Activated CD4-positive, alpha-beta T cell treated with anti-CD3 and anti-CD28 coated beads for 1 hour (primary cell): ENCODE measurements at places on chromosomes 3 and 15.

DNA sequence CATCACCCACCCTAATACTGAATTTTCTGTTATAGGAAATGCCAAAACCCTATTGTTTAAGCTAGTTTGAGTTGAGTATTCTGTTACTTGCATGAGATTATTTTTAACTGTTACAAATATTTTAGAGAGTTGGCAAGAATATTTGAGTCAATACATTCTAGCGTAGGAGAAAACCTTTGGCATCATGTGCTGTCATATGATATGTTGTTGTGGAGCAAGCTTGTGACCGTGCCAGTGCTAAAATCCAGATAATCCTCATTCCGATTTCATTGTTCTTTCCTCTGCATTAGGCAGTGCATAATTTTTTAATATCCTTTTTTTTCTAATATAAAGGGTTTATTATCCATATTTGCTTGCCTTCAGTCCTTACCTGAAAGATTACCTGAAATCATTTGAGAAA, 168.0 kb upstream of the GMNC start:
- no peak for DNase-seq

DNA sequence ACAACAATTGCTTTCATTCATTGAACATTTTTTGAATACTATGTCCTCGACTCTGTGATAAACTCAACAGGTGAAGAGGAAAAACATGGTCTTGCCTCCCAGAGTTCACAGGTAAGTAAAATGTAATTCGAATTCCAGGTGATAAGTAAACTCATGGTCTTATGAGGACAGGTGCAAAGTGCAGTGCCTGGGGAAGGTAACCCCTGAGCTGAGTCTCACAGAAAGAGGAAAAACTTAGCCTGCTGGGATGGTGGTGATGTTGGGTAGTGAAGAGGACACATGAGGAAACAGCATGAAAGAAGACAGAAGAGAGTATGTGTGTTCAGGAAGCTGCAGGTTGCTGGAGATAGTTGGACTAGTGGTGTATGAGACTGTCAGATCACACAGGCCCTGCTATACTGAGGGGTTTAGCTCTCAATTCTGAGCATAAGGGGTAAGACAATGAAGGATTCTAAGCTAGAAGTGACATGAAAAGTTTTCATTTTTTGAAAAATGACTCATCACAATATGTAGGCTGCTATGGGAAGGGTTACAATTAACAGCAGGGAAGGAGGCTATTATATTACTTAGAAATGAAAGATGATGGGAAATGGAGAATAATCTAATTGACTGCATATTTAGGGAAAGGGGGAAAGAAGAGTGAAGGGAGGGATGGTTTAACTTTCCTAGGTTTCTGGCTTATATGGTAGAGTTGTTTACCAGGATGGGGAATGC, 111.3 kb downstream of the ISL2 start:
- DNase-seq = no peak

DNA sequence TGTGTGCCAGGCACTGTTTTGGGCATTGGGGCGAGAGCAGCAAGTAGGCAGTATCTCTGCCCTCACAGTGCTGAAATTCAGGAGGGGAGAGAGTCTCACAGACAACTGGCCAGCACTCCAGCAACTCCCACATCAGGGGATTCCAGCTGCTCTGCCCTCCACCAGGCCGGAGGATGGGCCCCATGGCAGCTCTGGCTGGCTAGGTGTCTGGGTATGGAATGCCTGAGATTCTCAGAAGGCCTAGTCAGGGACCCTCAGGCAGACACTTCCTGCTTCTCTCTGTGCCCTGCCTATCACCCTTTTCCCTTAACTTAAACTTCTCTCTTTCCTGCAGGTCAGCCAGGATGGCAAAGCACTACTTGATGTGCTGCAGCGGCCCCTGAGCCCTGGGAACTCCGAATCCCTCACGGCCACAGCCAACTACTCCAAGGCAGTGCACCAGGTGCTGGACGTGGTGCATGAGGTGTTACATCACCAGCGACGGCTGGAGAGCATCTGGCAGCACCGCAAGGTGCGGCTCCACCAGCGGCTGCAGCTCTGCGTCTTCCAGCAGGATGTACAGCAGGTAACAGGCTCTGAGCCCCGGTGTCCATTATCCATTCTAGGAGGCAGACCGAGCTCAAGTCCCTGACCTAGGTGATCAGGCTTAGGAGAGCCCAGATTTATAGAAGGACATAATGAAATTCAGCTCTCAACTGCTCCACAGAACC, 342.2 kb upstream of the ROPN1 start:
- no peak for DNase-seq

- DNase-seq = no peak
These were observed 1.0 kb downstream of the PAK2 start for GRCh38 chr3:196740481-196741248.

- DNase-seq = no peak
These were observed 61.3 kb upstream of the PRR23E start for GRCh38 chr3:127131424-127132170.

DNA sequence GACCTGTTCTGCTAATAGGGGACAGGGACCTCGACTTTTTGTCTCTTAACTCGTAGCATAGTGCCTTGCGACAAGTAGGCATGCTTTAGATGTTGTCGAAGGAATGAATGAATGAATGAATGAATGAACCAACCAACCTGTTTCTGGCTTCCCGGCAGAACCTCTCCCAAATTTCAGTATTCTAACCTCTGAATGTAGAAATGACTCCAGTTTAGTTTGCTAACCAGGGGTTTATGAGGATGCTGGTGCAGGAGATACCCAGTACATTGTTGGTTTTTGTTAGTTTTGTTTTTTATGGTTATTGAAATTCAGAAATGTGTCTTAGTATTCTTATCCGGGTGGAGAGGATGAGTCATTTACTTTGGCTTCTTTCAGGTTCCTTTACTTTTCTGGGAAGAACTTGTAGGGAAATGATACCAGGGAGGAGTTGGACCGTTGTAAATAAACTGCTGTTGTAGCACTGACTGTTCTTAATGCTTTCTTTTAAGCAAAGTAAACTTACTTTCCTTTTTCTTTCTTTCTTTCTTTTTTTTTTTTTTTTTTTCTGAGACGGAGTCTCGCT, 29.6 kb upstream of the EHHADH start:
- DNase-seq = no peak

DNA sequence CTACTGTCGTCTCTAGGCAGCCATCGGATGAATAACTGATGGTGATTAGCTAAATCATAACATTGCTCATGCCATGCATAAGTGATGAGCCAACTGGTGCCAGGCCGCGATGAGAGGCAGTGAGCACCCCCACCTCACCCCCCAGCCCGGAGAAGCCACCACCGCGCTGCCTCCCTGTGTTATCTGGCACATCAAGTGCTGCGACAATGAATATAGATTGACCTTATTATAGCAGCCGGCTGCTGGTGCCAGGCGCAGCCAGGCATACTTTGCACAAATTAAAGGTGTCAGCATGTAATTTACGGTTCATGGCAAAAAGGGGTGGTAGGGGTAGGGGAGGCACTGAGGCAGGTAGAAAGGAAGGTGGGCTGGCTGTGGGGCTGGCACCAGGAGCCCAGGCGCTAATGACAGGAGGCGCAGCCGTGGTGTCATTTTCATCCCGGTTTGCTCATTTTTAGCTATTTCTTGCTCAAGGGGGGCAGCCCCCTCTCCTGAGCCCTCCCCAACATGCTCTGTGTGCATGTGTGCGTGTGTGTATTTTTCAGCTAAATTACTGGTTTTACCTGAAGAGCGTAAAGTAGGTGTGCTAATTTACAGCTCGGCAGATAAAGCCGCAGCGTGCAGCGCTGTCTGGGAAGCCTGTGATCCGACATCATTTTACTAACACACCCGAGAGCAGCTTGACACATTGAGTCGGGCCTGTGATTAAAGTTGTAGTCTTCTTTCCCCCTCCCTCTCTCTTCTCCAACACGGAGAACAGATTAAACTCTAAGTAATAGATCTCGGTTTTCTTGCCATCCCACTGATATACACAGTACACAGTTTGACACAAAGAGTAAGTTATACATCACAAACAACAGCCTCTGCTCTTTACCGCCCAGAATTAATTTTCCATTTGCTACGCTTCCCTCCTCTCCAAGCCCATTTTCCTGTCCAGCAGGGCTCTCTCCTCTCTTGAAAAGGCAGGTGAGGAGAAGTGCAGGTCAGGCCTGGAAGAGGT, 212.3 kb downstream of the RPLP1 start:
- no peak for DNase-seq

GRCh38 chr3:128326051-128326823, 140.5 kb downstream of the DNAJB8 start:
- DNase-seq = no peak

DNA sequence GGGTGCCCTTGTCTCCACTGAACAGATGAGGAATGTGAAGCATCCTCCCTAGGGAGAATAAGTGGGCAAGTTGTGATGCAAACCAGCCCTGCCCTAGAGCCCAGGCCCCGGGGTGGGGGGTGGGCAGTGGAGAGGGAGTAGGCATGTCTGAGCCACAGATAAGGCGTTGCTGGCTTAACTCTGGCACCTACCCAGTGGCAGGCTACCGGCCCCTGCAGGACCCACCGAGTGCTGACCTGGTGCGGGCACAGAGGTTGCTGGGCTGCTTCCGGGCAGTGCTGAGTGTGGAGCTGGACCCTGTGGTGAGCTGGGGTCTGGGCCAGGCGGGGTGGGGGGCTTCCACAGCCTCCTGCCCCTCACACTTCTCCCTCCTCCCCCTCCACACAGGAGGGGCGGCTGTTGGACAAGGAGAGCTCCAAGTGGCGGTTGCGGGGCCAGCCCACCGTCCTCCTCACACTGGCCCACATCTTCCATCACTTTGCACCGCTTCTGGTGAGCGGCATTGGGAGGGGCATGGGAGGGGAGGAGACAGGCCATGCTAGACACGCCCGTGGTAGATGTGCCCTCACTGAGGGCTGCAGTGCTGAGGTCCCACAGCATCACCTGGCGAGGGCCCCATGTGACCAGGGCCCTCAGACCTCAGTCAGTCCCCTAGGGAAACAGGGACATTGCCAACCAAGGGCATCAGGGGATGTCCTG, 10.1 kb downstream of the RNF123 start:
- no peak for DNase-seq

DNA sequence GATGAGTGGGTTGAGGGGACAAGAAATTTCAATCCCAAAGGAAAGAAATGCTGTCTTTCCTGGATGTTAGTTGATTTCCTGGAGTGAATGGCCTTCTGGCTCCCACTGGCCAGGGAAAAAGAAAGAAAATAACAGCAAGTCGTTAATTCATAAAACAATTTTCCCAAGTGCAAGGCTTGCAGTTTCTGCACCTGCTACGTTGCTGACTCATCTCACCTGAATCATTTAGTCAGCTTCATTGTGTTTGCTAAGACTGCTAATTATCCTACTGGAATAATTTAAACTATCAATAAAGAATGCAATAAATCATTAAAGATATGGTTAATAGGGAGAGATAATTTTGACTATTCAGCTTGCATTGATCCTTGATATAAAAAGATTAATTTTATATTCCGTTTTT, 387.6 kb downstream of the ROBO2 start:
- DNase-seq = no peak

DNA sequence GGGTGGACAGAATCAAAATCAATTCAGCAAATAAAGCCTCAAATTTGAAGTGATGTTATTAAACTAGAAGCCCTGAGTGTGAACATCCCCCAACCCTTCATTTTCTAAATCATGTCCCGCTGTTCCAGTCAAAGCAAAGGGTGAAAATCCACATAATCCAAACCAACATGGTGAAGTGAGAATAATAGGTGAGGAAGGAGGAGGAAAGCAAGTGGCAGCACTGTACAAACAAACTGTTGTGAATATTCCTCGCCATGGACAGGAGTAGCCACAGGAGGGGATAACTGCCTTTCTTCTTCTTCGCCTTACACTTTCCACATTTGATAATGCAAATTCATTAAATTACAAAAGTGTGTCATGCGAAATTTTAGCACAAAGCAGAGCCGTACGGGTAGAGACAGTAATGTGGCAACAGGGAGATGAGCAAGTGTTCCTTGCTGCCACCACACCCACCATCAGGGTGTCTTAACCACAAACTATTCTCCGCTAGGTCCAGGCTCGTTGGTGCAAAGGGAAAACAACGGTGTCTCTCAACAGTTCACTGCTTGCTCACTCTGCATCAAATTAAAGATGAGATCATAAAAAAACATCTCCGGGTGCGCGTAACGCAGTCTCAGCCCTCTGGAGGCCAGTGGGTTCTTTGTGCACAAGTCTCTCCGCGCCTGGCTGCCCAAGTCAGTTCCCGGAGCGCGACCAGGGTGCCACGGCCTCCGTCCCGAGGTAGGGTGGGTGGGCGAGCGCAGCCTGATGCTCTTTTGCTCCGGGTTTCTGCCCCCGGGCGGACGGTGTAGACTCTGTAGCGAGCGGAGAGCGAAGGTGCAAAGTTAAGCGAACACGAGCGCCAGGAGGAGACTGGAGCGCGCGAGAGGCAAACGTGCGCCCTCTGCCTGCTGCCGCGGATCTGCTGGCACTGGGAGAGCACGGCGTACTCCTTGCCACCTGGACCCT, 6.7 kb downstream of the EPHA3 start:
- no peak for DNase-seq

DNA sequence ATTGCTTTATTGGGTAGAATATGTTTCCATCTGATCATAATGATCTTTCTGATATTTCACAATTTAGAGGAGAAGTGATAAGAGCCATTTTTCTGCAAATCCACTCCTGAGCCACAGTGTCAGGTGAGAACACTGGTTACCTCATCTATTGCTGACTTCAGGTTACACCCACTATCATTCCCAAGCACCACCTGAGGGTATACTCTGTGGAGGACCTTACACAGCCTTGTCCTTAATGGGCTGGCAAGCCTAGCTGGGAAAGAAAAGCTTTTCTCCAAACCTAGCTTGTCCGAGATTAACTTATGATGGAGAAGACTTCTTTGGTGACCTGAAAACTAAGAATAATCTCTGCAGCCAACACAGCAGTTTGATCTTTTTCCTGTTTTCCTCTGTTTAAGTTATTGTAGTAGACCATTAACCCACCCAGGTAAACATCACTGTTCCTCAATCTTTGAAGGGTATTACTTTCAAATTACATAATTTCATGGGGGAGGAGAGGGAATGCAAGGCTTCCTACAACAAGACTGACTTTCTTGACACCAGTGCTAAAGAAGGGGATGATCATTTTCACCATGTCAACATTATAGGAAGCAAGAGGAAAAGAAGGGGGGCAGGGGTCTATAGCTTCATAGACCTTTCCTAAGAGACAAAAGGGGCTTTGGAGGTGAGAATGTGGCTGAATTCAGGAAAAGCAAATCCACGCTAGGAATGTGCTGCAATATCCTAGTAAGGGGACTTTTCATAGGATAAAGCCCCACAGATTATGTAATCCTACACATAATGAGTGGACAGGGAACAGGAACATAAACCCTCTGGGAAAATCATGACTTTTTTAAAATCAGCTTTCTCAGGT, 1.7 kb downstream of the NCEH1 start:
- DNase-seq = no peak

DNA sequence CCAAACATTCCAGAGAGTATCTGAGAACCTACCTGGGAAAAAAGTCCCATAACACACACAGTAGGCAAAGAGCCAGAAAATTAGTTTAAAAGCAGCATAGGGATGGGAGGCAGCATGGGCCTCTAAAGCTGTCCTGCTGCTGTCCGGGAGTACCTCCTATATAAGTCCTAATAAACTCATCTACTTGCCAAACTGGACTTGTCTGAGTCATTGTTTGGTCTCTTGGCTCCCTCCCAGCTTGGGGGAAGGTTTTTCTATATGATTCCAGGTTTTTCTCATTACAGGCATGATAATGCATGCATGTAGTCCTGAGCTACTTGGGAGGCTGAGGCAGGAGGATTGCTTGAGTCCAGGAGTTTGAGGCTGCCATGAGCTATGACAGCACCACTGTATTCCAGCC, 17.5 kb upstream of the HACD2 start:
- no peak for DNase-seq

- no peak for DNase-seq
These were observed 98.0 kb upstream of the ARHGEF26 start for GRCh38 chr3:154023148-154023547.

- DNase-seq = no peak
These were observed 60.1 kb downstream of the DAPK2 start for GRCh38 chr15:63986185-63986680.

GRCh38 chr3:102936511-102937045, 501.8 kb downstream of the ZPLD1 start:
- no peak for DNase-seq
